ENCODE measurements at places on chromosomes 6 and 20.

GRCh38 chr20:37866051-37866450 is 36.9 kb upstream of the VSTM2L start:
- DNase-seq: no peak

GRCh38 chr20:44031781-44032582 is 117.3 kb downstream of the TOX2 start:
- DNase-seq: no peak

DNA sequence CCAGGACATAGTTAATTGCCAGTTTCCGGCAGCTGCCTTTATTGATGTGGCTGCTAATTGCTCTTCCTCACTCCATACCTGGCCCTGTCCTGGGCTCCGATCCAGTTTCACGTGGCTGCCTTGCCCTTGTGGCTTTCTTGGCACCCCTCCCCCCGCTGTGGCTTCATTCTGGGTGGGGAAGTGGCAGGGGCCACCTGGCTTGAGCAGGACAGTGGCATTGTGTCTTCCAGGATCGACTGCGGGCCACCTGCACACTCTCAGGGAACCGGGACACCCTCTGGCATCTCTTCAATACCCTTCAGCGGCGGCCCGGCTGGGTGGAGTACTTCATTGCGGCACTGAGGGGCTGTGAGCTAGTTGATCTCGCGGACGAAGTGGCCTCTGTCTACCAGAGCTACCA is 10.8 kb downstream of the MAVS start:
- no peak for DNase-seq

- peak; percentile 72 for DNase-seq
Measured at GRCh38 chr6:47047479-47048407, 5.6 kb upstream of the ADGRF1 start.

DNA sequence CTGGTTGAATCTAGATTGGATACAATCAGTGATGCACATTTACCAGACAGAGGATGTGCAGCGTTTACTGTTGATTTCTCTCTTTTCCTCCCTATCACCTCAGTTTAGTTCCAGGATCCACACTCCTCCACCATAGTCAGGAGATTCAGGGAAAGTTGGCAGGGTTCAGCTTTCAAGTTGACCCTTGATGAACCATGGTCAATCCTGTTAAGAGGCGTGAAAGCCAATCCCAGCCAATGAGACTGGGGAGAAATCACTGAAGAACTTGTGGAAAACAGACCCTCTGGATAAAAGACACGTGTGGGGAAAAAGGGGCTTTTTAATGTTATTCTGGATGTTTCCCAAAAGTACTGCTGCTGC is 19.2 kb upstream of the SCP2D1 start:
- no peak for DNase-seq

DNA sequence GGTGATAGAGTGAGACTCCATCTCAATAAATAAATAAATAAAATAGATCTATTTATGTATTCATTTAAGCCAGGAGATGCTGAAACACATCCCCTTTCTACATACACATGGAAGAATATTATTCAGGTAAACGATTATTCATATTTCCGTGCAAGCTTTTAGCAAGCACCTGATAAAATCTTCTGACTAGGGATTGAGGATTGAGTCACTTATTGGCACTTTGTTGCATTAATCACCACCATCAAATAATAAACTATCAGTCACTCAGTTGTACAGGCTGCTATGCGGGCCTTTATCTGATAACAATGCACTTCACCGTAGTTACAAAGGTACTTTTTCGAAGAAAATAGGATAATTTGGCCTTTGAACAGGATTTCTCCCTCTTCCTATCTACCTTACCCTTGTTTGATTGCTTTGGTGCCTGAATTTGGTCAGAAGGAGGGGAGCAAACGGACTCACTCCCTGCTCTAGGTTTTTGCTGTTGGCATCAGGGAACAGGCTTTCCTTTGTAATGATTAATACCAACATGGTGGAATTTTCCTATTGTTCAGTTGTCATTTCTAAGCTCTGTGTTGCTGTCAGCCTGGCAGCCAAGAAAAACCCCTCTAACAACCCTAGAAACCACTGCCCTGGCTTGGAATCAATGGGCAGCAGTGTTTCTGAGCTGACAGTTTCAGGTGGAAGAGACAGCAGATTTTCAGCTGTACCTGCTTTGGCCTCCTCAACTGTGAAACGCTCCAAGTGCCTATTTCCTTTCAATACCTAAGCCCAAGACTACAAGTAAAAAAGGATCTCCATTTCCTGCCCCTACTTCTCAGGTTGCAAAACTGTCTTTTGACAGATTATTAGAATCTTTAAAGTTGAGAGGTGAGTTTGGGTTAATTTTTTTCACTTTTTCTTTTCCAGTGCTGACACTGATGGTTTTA is 63.0 kb downstream of the MYB start:
- DNase-seq: no peak

DNA sequence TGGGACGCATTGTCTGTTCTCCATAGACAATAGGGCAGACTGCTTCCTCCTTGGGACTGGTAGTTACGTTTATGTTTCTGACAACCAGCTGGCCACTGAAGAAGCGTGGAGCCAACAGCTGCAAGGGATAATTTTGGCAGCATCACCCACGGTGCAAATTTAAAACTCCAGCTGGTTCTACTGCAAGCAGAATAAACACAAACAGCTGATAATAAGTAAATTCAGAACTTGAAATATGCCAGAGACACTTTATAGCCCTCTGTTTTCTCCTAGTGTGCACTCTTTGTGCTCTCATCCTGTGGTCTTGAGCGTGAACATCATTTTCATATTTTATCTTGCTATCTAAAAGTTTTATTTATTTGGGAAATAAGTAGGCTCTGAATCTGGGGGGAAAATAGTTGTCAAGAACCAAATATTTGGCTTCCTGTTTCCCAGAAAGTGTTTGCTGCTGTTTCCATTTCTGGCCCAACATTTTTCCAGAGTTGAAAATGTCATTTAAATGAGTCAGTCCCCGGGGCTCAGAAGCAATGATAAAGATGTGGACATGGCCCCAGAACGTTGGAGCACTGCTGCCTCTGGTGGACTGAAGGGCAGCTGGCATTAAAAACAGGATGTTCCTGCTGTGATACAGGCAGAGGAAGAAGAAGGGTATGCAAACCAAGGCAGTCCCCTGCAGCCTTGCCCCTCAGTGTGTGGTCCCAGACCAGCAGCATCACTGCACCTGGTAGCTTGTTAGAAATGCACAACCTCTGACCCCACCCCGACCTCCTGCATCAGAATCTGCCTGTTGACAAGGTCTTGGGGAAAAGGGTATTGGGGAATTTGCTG is 12.5 kb upstream of the THBD start:
- peak; percentile 82 for DNase-seq

- no peak for DNase-seq
Measured at GRCh38 chr20:40008177-40008576, 680.9 kb downstream of the MAFB start.

DNA sequence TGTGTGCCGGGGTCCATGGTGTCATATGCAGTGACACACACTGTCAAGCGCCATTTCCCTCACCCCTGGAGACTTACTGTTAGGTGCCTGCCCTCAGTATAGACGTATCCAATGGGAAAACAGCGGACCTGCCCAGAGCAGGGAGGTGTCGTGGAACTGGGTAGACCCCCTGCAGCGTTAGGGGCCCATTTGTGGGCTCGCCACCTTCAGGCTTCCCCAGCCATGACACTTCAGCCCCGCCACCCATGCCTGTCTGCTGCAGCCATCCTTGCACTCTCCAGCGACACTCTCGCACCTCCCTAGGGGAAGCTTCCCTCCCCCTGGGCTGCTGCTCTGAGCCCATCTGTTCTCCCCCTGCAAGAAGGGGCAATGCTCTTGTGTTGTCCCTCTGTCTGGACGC is 43.2 kb downstream of the STK35 start:
- DNase-seq: no peak

GRCh38 chr6:83758533-83758932 is 49.6 kb upstream of the SNAP91 start:
- no peak for DNase-seq

- DNase-seq: no peak
Measured at GRCh38 chr6:149079911-149080491, 237.5 kb upstream of the TAB2 start.

DNA sequence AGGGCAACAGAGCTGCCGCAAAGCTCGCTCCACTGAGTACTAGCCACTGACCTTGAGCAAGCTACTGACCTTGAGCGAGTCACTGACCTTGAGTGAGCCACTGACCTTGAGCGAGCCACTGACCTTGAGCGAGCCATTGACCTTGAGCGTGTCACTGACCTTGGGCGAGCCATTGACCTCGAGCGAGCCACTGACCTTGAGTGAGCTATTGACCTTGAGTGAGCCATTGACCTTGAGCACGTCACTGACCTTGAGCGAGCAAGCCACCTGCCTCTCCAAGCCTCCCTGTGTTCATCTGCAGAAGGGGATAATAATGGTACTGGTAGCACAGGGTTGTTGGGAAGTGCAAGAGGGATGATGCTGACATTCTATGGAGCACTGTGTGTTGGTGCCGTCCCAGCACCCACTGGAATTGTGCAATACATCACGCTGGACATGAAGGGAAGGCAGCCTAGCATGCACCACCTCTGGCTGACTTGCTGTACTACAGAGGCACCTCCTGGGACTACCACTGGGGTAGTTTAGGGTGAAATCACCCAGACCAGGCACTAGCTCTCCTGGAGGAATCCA is 60.2 kb downstream of the CTCFL start:
- no peak for DNase-seq

- DNase-seq: peak; percentile 8
Measured at GRCh38 chr6:29506446-29507067, 18.8 kb upstream of the MAS1L start.

DNA sequence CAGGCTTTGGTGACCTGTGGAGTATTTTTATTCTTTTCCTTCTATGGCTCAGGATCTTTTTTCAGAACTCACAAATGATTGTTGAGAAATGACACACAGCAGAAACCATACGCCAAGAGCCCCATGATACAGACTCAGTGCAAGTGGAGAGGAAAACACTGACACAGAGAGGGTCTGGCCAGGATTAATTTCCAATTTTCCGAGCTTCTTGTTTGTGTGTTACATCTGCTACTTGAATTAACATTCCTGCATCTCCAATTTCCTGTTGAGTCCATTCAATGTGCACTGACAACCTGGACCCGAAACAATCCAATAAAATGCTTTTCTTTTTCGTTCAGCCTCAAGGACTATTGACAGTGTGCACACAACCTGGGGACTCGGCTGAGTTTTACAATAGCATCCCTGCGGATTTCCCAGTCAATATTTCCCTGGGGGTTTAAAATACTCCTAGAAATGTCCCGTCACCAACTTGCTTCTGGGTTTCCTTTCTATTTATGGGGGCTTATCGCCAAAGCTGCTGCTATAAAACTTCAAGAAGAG is 4.9 kb upstream of the MLN start:
- no peak for DNase-seq

- no peak for DNase-seq
Measured at GRCh38 chr20:35370751-35371150, 41.0 kb downstream of the UQCC1 start.

DNA sequence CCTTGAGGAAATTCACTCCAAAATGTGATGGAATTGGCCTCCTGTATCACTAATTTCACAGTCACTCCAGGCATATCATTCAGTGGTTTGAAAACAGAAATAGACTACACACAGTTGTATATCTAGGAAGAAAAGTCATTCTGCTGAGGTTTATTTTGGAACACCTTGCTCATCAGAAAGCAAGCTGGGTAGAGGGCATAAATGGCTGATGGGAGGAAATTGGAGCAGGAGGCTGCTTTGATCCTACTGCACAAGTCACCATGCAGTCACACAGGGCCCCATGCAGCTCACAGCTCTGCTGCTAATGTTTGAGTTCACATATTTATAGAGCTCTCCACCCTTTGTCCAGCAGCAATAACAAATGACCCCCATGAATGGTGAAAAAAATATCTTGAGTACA is 12.3 kb downstream of the NHLRC1 start:
- DNase-seq: no peak

DNA sequence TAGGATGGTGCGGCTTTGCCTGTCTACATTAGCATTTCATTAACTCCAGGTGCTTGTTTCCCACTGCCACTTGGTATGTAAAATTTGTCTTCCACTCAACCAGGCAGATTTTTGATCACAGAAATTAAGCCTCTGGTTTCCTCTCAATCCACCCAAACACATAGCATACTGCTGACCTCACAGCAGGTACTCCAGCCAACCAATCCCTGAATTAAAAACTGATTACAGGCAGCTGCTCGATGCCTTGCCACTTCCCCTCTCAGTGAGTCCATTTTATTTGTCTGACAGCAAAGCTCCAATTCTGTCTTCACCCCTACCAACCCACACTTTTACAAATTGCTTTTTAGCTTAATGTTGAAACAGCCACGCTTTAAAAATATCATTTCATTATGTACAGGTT is 95.2 kb downstream of the PLCB1 start:
- DNase-seq: no peak

GRCh38 chr20:39825950-39826349 is 863.1 kb downstream of the MAFB start:
- no peak for DNase-seq

DNA sequence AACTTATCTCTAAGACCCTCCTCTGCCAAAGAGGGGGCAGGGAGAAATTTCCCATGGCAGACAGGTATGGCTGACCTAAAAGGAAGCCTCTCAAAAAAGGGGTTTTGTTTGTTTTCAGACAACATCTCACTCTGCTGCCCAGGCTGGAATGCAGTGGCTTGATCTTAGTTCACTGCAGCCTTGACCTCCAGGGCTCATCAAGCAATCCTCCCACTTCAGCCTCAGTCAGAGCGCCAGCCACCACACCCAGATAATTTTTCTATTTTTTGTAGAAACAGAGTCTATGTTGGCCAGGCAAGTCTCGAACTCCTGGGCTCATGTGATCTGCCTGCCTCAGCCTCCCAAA is 3.8 kb downstream of the EZR start:
- DNase-seq: no peak

GRCh38 chr20:39823224-39823623 is 861.1 kb downstream of the DHX35 start:
- no peak for DNase-seq

- DNase-seq: no peak
Measured at GRCh38 chr6:44788387-44788981, 401.0 kb downstream of the CDC5L start.

GRCh38 chr20:11721411-11721810 is 196.3 kb upstream of the BTBD3 start:
- no peak for DNase-seq

DNA sequence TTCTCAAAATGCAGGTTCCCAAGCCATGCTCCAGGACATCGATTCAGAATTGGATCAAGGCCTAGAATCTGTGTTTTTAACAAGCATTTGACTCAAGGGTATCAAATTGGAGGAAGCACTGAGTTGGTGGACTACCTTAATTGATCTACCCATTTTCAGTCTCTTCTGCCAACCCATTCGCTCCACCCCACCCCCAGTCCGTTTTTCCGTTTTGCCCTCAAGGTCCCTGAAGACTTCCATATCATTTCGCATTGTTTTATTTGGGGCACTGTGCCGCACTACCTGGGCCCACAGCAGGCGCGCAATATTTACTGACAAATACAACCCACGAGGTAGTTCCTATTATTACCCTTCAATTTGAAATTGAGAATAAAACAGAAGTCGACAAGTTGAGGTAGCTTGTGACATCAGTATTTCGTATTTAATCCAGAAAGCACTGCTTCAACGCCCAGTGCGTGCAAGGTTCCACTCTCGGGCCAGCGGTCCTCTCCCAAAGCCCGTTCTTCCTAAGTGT is 557 bp upstream of the DHX35 start:
- DNase-seq: no peak
